ENCODE measurements at places on chromosomes 4 and X.

GRCh38 chr4:173529477-173530325 lies at the start of gene HAND2:
Gene HAND2 (minus strand): TSS chr4:173530229. CDS start chr4:173529289, 940 bp downstream.
- DNase-seq: peak; percentile 52

DNA sequence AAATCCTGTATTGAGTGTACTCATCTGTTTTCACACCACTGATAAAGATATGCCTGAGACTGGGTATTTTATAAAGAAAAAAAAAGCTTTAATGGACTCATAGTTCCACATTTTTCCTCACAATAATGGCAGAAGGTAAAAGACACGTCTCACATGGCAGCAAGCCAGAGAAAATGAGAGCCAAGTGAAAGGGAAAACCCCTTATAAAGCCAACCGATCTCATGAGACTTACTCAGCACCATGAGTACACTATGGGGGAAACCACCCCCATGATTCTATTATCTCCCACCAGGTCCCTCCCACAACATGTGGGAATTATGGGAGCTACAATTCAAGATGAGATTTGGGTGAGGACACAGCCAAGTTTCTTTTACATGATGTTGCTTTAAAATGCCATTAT lies 171.9 kb downstream of the GALNTL6 start:
- no peak for DNase-seq

- DNase-seq: no peak
Observed at GRCh38 chr4:33709247-33709646, 2535.1 kb downstream of the ARAP2 start.

- DNase-seq: no peak
Observed at GRCh38 chrX:2696698-2697215, 5.7 kb downstream of the CD99 start.

DNA sequence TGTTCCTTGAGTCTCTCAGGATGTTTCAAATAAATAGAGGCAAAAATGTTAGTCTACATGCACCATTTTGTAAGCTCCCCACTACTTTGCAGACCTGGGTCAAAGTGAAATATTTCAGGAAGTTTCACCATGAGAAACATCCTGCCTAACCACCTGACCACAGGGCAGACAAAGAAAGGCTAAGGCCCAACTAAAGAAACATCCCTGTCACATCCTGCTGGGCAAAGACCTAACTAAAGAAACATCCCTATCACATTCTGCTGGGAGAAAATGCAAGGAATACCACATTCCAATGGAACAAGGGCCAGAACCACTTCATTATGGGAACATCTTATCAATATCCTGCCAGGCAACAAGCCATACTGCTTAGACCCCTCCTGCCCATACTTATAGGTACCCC lies 1303.4 kb downstream of the TECRL start:
- DNase-seq: no peak

DNA sequence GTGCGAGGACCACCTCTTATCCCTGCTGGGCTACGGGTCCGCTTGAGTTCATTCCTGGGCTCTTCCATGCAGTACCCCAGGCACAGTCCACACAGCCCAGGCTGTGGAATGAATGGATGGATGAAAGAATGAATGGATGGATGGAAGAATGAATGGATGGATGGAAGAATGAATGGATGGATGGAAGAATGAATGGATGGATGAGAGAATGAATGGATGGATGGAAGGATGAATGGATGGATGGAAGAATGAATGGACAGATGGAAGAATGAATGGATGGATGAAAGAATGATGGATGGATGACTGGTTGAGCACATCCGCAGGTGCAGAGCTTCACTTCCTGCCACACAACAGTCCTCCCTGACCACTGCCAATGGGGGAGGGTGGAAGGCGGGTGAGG lies 28.2 kb downstream of the ACOX3 start:
- no peak for DNase-seq

DNA sequence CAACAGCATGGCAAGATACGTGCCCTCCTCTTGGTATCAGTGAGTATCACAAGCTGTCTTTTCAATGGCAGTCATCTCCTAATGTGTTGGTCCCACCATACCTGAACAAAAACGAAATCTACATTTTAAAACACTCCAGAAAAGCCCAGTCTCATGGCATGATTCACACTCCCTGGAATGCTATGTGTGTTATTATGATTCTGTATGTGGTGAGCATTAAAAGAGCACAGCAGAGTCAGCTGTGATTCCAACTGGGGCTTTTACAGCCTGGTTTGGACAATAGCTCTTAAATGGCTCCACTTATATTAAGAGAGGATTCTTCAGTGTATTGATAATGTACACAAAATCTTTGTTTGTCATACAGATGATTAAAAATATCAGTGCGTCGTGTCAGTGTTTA lies 274.1 kb upstream of the GK2 start:
- no peak for DNase-seq

DNA sequence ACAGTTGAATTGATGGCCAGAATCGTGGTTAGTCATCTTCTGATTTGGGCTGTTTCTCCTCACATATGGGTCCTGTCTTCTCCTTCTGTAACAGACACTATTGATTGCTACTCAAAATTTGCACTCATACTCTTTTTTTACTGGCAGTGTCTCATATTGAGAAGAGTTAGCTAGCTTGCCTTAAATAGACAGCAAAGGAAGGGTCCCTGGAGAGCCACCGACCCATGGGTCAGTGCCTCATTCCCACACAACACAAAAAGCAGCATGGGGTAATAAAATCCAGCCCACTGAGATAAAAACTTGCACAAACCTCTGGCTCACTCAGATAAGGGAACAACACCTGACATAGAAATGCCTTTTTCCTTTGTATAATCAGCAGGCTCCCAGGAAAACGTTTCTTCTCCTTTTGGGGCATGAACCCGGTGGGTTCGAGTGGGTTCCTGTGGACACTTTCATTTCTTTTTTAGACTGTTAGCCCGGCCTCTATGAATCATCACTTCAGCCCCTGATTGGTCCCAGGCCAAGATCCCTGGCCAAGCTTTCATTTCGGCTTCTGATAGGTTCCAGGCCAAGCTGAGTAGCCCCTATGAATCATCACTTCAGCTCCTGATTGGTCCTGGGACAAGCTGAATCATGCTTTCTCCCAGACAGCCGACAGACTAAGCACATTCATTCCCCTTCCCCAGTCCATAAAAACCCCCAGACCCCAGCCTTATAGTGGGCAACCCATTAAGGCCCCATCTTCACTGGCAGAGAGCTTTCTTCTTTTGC lies 408.1 kb downstream of the DCAF12L2 start:
- no peak for DNase-seq

DNA sequence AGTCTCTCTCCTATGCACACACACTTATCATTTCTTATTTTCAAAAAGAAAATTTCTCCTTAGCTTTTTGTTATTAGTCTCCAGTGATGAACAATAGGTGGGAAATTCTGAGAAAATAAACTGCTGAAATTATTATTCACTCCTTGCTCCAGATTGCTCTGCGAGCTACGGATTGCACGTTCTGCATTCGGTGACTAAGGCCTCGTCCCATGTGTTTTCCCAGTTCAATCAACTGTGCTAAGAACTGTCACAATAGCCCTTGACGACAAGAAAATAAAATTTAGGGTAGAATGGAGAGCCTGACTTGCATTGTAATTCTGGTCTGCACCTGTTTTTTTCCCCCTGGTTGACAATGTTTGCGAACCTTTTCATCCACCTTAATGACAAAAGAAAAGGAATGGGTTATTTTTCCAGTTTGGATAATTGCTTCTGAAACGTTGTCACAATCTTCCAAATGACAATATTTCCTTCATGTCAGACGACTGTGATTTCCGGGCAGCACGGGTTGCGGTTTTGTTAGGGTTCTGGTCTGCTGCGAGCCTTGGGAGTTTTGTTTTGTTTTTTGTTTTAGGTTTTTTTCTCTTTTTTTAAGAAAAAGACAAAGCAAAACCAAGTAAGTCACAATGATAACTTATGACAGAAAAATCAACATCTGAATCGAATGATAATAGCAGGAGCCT lies 124.5 kb upstream of the NOCT start:
- DNase-seq: no peak

DNA sequence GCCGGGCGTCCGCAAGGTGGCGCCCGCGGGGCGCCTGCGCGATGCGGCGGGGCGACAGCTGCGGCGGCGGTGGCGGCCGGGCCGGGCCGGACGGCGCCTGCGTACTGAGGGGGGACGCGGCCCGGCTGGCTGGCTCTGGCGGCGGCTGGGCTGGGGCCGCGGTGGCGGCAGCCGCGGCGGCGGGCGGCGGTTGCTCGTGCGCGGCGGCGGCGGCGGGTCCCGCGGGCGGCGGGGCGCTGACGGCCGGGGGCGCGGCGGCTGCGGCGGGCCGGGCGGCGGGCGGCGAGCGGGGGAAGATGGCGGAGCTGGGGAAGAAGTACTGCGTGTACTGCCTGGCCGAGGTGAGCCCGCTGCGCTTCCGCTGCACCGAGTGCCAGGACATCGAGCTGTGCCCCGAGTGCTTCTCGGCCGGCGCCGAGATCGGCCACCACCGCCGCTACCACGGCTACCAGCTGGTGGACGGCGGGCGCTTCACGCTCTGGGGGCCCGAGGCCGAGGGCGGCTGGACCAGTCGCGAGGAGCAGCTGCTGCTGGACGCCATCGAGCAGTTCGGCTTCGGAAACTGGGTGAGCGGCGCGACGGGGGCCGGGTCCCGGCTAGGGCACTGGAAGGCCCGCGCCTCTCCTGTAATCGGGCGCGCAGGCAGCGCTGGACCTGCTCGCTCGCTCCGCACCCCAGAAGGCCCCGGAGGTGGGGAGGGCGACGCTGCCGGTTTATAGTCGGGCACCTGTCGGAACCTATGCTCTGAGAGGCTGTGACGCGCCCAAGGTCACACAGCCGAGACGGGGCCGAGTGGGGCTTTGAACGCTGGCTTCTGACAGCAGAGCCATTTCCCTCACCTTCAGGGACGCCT lies at the start of gene TADA2B:
TADA2B (plus strand) TSS at position 89 of the 853 bp plus-strand sequence; CDS start at position 297, 208 bp downstream.
- DNase-seq: no peak

DNA sequence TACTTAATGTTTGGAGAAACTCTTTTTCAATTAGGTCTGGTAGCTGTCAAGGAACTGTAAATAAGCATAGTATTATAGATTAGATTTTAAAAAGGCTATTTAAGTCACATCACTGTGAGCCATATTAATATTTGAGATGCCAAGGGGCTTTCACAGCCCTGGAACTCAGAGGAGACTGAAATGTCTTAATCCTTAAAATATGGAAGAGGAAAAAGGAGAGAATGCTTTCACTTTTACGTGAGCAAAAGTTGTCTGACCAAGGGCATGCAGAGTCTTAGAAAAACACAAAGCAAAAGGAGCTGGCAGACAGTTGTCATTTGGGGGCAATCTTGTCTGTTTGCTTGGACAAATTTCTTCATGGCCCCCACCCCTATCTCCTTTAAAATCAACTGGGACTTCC lies 253.2 kb upstream of the IGFBP7 start:
- DNase-seq: no peak

Measured in SW 1271 (cell line).